ENCODE measurements at places on chromosomes 3 and 15.

GRCh38 chr3:15964605-15965442 lies 167.0 kb upstream of the ANKRD28 start:
- peak; percentile 41 for DNase-seq

GRCh38 chr3:56806407-56806806 lies 4.7 kb upstream of the ARHGEF3 start:
- DNase-seq = no peak

DNA sequence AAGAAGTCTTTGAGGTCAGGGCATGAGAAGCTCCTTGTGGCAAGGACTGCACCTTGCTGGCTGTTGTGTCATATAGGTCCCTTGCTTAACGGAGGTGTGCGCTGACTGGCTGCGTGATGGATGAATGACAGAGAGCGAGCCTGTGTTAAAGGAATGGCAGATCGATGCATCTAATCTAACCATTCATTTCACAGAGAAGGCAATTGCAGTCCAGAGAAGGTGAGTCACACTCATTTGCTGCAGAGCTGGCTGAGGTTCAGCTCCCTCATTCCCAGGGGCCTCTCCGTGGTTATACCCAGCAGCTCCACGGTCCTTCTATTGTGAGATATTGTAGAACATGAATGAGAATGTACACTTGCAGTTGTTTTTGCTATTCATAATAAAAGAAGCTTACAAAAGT lies 289.3 kb downstream of the EPHB1 start:
- DNase-seq = no peak

DNA sequence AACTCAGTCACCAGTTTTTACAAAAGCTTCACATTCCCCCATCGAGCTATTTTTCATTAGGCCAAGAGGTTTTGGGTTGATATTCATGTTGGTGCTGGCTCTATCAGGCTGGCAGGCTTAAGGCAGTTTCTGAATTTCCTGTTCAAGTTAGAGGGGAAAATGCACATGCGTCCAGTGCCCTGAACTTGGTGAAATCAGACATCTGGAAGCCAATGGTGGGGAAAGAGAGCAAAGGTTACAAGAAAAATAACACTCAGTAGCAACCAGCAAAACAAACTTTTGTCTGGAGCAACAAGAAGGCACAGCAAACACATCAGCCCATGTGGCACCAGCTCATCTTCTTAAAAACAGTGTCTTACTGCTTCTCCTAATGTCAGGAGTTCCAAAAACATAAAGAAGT lies 155.6 kb upstream of the TSC22D2 start:
- peak; percentile 29 for DNase-seq

DNA sequence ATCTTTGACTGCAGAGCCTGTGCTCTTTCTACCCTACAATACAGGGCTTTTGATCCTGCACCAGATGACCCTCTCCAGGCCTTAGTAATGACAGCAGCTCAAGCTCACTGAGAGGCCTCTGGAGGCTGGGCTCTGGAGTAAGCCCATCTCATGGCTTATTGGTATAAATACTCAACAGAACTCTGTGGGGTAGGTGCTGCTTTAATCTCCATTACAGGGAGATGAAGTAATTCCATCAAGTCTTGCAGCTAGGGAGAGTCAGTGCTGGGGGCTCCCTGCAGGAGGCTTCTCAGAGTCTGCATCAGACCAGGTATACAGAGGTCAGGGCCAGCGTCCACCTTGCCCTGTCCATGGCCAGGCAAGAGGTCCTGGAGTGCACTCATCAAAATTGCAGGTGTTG lies 89.2 kb upstream of the SLC6A11 start:
- no peak for DNase-seq

DNA sequence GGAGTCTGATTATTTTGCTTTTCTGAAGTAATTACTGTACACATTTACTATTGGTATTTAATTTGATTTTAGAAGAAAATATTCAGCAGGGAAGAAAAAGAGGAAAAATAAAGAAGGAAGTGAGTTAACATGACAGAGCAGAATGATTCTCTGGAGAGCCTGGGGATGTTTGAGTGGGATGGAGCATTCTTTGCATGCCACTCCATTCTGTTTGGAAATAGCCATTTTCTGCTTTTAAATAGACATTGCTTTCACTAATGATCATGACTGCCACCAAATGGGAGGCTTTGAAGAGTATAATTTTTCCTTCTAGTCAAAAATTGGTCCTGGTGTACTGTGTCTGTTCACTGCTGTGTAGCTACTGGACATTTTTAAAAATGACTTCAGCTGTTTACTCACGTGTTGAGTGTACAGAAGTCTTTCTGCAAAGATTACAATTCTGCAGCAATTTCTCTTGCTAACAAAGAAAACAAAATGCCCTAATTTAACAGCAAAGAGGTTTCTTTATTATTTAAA lies 196.1 kb downstream of the RYR3 start:
- DNase-seq = no peak

DNA sequence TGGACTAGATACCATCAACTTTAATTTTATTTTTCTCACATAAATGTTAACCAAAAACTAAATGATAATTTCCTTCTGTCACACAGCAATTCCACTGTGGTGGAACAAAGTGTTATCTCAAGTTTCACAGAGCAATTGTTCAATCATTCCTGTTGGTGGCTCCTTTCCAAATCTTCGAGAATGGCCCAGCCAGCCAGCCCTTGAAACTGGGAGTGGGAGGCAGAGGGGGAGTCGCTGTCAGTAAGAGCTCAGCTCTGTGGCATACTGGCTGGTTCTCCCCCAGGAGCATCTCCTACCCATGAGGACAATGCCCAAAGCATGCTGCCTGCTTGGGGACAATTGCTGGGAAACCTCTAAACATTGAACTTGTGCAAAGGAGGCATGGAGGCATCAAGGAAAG lies 47.7 kb downstream of the MECOM start:
- no peak for DNase-seq
